ENCODE measurements at places on chromosomes 5 and 9.

DNA sequence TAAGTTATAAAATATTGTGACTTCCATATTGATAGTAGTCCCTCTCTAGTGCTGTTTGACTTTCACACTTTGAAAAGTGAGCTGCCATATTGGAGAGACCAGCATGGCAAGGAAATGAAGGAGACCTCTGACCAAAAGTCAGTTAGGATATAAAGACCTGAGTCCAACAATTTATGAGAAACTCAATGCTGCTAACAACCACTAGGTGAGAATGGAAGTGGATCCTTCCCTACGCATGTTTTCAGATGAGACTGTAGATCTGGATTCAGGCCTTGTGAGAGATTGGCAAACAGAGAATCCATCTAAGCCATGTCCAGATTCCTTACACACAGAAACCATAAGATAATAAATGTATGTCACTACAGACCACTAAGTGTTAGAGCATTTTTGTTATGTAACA is 81.6 kb downstream of the CTNND2 start:
- no peak for DNase-seq

GRCh38 chr9:102631559-102631958 is 363.6 kb upstream of the CYLC2 start:
- no peak for DNase-seq

- no peak for DNase-seq
Measured at GRCh38 chr9:136673088-136673974, 10.6 kb downstream of the EGFL7 start.

DNA sequence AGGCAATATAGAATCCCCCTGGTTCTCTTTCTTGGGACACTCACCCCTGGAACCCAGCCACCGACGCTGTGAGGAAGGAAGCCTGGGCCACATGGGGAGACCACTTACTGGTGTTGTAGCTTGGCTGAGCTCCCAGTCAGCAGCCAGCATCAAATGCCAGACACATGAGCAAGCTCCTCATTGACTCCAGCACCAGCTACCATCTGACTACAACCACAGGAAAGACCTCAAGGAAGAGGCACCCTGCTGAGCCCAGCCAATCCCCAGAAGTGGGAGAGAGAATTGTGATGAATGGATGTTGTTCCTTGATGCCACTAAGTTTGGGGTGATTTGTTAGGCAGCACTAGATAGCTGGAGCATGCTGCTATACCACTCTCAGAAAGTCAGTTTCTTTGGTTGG is 36.0 kb downstream of the BNIP1 start:
- DNase-seq: no peak

GRCh38 chr9:24832307-24832706 is 286.6 kb upstream of the IZUMO3 start:
- DNase-seq: no peak

DNA sequence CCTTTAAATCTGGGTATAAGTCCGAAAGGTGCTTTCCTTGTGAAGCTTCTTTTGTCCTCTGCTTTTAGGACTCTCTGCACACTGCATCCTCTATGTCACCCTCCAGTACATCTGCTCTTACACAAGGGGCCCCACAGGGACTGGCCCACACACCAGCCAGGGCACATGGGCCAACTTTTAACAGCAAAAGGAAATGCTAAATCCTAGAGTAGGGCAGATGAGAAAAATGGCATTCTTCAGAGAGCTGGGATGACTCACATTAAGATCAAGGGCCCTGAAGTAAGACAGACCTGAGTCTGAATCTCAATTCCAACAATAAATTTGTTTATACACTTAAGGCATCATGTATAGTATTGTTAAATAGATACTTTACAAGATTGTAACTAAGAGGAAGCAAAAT is 40.3 kb upstream of the CDKN2B start:
- DNase-seq: no peak

DNA sequence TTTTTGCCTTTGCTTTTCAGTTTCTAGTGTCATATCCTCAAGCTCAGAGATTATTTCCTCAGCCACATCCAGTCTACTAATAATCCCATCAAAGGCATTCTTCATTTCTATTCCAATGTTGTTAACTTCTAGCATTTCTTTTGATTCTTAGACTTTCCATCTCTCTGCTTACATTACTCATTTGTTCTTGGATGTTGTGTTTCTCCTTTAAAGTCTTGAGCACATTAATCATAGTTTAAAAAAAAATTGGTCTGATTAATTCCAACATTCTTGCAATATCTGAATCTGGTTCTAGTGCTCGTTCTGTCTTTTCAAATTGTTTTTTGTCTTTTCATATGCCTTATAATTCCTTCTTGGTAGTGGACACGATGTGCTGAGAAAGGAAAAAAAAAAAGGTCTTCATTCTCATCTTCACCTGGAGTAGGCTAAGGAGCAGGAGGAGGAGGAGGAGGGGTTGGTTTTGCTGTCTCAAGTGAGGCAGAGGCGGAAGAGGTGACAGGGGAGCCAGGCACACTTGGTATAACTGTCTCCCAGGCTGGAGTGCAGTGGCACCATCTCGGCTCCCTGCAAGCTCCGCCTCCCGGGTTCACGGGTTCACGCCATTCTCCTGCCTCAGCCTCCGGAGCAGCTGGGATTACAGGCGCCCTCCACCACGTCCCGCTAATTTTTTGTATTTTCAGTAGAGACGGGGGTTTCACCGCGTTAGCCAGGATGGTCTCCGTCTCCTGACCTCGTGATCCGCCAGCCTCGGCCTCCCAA is 16.3 kb downstream of the PRXL2C start:
- no peak for DNase-seq

DNA sequence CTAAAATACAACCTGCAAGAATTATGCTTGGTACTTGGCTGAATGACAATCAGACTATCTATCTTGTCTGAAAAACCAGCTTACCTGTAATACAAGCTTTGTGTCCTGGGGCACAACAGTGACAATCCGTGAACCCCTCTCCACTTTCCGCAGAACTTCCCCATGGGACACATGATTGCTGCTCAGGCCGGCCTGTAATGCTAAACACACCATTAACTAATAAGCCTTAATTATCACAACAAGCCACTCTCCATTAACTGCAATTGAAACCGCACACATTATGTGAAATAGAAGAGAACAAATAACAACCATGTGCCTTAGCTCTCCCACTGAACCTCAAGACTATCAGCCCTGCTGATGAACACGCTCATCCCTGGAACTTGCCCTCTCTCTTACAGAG is 33.7 kb downstream of the ELP1 start:
- DNase-seq: no peak

GRCh38 chr9:35726931-35727330 is 5.1 kb downstream of the TLN1 start:
- peak; percentile 31 for DNase-seq

- no peak for DNase-seq
Measured at GRCh38 chr5:104187656-104188055, 625.1 kb upstream of the NUDT12 start.

All from activated CD4-positive, alpha-beta T cell treated with anti-CD3 and anti-CD28 coated beads, Interleukin-2, amount 50 U/mL, for 1 hour (primary cell).